ENCODE measurements at places on chromosomes 7 and 10.

DNA sequence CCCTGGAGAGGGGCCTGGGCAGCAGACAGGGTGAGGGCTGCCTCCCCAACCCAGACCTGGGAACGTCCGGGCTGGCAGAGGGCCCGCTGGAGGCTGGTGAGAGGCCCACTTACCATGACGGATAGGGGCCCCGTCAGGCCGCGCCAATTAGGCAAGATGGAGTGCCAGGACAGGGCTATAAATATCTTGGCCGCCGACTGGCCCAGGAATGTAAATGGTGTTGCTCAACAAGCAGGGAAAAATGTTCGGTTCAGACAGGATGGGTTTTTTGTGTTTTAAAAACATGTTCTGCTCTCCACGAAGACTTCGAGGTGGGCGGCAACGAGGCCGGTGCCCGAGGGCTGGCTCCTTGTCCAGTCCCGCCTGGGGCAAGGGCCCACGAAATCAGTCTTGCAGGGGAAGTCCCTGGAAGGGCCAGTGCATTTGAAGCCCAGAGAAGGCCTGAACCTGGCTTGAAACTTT is 35.8 kb upstream of the ELN start:
- DNase-seq = peak; percentile 66

- no peak for DNase-seq
Measured at GRCh38 chr10:31832261-31832660, 96.4 kb downstream of the ARHGAP12 start.

- DNase-seq = no peak
Measured at GRCh38 chr10:51162002-51162401, 87.7 kb downstream of the PRKG1 start.

DNA sequence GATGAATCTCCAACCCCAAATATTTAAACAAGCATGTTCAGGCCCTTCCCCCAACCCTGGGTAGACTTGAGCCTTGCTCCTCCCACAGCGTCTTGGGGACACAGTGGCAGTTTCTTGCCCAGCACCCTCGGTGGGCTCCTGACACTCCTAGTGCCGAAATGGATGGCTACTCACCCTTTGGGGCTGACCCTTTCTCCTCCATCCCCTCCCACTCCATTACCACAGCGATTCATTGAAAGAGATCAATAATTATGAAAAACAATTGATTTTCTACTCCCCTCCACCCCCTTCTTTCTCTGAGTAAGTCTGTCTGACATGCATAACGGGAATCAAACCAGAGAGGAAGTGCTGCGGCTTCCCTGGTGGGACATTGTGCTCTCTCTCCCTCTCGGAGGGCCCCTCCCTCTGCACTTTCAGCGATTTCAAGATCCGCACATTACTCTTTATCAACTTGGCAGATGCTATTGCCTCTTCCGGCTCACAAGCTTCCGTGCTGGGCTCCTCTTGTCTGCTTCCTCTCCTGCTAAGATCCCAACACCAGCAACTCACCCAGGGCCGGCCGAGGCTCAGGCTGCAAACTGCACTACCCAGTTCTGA is 79.0 kb upstream of the PLXNA4 start:
- no peak for DNase-seq

- DNase-seq = no peak
Measured at GRCh38 chr10:34106356-34106885, 708.7 kb downstream of the PARD3 start.
